ENCODE measurements at places on chromosomes 5 and 9. TPM values are rescaled to one million over a fixed set of nuclear protein-coding genes. Genes with fewer than 3 reads are reported as not detected.

- H3K27me3 ChIP-seq = peaks cover 4% of the 10 kb centered on the region
- DNase-seq = no peak
- peaks cover 53% of the 10 kb centered on the region for H3K4me1 ChIP-seq
- H3K27ac ChIP-seq = peak overlapping the region; percentile 49
Observed at GRCh38 chr9:14214693-14215092, 99.2 kb downstream of the NFIB start.

The UNC5A gene
- total RNA-seq = not detected

DNA sequence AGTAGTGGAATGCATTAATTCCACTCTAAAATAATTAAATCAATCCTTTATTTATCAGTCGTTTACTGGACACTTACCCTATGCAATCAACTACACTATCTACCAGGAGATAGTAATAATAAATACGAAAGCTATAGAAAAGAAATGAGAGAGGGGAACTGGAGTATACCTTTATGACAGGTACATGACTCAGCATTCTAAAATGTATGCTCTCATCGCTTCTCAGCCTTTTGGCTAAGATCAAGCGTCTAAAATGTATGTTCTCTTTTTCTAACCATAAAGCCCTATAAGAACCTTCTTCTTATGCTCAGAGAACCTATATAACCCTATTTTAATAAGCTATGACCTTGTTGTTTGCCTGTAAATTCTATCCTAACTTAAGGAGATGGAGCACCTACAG, 753.9 kb upstream of the DMAC1 start:
- DNase-seq = no peak
- no peaks in the 10 kb centered on the region for H3K36me3 ChIP-seq
- no peaks in the 10 kb centered on the region for H3K27me3 ChIP-seq
- H3K4me3 ChIP-seq = no peak overlapping the region
- H3K27ac ChIP-seq = no peak overlapping the region
- H3K4me1 ChIP-seq = no peaks in the 10 kb centered on the region

GRCh38 chr5:157533011-157533481, 42.5 kb downstream of the ADAM19 start:
- peaks cover 24% of the 10 kb centered on the region for H3K4me1 ChIP-seq
- peak overlapping the region; percentile 42 for H3K4me3 ChIP-seq
- H3K27me3 ChIP-seq = peaks cover 2% of the 10 kb centered on the region
- peaks cover 57% of the 10 kb centered on the region for H3K36me3 ChIP-seq
- H3K27ac ChIP-seq = no peak overlapping the region

The SIL1 gene
- total RNA-seq = 35.6 TPM

GRCh38 chr9:25505644-25506043, 172.6 kb downstream of the TUSC1 start:
- no peaks in the 10 kb centered on the region for H3K4me1 ChIP-seq
- H3K27ac ChIP-seq = no peak overlapping the region
- DNase-seq = no peak
- H3K27me3 ChIP-seq = no peaks in the 10 kb centered on the region

DNA sequence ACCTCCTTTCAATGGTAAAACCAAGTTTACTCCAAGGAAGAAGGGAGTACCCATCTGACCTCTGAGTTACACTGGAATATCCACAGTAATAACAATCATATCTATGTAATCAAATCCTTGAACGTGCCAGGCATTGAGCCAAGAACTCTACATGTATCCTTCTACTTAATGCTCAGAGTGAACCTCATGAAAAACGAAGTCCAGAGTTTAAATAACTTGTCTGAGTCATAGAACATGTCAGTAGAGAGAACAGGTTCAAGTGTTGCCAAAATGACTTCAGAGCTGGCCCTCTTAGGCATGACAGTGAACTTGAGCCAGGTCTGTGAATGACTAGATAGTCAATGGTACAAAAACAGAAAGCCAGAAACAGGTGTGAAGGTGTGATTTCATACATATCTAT, 164.1 kb upstream of the ZNF618 start:
- peaks cover 15% of the 10 kb centered on the region for H3K36me3 ChIP-seq
- no peak overlapping the region for H3K27ac ChIP-seq
- H3K4me1 ChIP-seq = peaks cover 7% of the 10 kb centered on the region
- H3K4me3 ChIP-seq = no peak overlapping the region
- peaks cover 11% of the 10 kb centered on the region for H3K27me3 ChIP-seq

DNA sequence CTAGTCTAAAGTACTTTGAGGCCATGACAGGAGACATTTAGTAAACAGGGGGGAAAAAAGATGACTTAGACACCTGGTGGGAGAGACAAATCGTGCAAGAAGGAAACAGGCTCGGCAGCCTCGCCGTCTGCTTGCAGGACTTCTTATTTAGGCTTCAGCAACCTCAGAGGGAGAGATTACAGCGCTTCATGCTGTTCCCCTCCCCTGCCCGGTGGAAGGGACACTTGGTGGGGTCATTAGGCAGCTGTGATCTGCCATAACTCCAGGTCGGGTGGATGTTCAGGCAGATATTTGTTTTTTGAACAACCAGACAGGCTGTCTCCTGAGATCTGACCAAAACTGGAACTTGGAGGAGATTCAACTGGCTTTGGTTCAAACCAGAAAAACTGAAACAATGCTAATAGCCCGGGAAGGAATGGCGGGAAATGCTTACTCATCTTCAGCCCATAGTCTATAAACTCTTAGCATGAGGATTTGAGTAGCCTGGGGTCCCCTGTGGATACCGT, 38.1 kb upstream of the CD180 start:
- H3K4me1 ChIP-seq = no peaks in the 10 kb centered on the region
- H3K4me3 ChIP-seq = no peak overlapping the region
- no peak overlapping the region for H3K27ac ChIP-seq
- no peaks in the 10 kb centered on the region for H3K36me3 ChIP-seq

- no peak overlapping the region for H3K4me3 ChIP-seq
- DNase-seq = no peak
- H3K4me1 ChIP-seq = no peaks in the 10 kb centered on the region
- no peaks in the 10 kb centered on the region for H3K27me3 ChIP-seq
- H3K27ac ChIP-seq = no peak overlapping the region
Observed at GRCh38 chr9:85914108-85914507, 26.8 kb upstream of the NAA35 start.

GRCh38 chr9:114656301-114656700, 1.3 kb downstream of the TEX53 start:
- no peaks in the 10 kb centered on the region for H3K36me3 ChIP-seq
- no peak overlapping the region for H3K4me3 ChIP-seq
- DNase-seq = no peak
- H3K27me3 ChIP-seq = peaks cover 7% of the 10 kb centered on the region
- H3K4me1 ChIP-seq = no peaks in the 10 kb centered on the region

The ANKRD34B gene
- 0.62 TPM for total RNA-seq

- H3K4me1 ChIP-seq = no peaks in the 10 kb centered on the region
- H3K36me3 ChIP-seq = no peaks in the 10 kb centered on the region
- DNase-seq = no peak
- no peaks in the 10 kb centered on the region for H3K27me3 ChIP-seq
- H3K4me3 ChIP-seq = no peak overlapping the region
- no peak overlapping the region for H3K27ac ChIP-seq
Observed at GRCh38 chr5:156361436-156362109, 34.6 kb downstream of the SGCD start.

The AK8 gene
- 2.0 TPM for total RNA-seq

The RNF180 gene
- 7.8 TPM for total RNA-seq

DNA sequence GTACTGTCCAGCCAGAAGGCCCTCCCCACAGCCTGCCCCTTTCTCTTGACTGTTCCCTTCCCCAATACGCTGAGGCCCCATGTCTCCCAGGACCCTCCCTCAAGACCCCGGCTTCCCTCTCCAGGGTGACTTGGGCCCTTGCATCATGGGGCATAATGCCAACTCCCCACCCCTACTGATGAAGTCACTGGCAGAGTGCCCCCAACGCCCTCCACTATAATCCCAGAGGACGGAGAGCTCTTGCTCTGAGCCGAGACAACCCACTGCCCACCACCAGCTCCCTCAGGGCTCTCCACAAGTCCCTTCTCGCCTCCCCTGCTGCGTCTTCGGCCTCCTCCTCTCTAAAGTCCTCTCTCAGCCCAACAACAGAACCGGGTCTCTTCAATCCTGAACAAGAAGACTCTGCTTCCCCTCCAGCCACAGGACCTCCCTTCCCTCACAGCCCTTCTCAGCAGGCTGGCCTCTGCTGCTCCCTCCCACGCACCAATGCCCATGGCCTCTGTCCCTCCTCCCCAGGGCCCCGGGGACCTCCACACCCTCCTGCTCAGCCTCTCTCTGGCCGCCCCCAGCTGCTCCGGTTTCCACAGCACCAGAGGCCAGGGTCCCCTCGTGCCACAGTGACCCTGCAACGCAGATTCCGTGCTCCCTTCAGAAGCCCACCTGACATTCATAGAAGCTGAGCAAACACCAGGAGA, 47.6 kb downstream of the ADAMTS2 start:
- no peaks in the 10 kb centered on the region for H3K36me3 ChIP-seq
- peaks cover 3% of the 10 kb centered on the region for H3K4me1 ChIP-seq
- DNase-seq = no peak
- H3K27me3 ChIP-seq = peaks cover 6% of the 10 kb centered on the region
- no peak overlapping the region for H3K27ac ChIP-seq
- H3K4me3 ChIP-seq = no peak overlapping the region

The FOXD4L5 gene
- 0.10 TPM for total RNA-seq

- no peak for DNase-seq
Observed at GRCh38 chr5:88879724-88880123, 3.3 kb downstream of the MEF2C start.

The FOXE1 gene
- not detected for total RNA-seq

- peaks cover 7% of the 10 kb centered on the region for H3K36me3 ChIP-seq
- H3K27ac ChIP-seq = no peak overlapping the region
- no peak overlapping the region for H3K4me3 ChIP-seq
- peaks cover 8% of the 10 kb centered on the region for H3K27me3 ChIP-seq
- H3K4me1 ChIP-seq = peaks cover 33% of the 10 kb centered on the region
- DNase-seq = no peak
Observed at GRCh38 chr5:176530393-176530982, 6.7 kb downstream of the RNF44 start.

The BRINP1 gene
- total RNA-seq = 1.9 TPM

GRCh38 chr5:133164759-133165158, 112.9 kb downstream of the HSPA4 start:
- H3K36me3 ChIP-seq = no peaks in the 10 kb centered on the region
- H3K4me3 ChIP-seq = no peak overlapping the region
- no peaks in the 10 kb centered on the region for H3K4me1 ChIP-seq
- H3K27ac ChIP-seq = no peak overlapping the region
- DNase-seq = no peak
- H3K27me3 ChIP-seq = no peaks in the 10 kb centered on the region

The SYNPO gene
- total RNA-seq = 94.3 TPM

GRCh38 chr9:126721564-126721981, 83.3 kb upstream of the ZBTB43 start:
- H3K4me3 ChIP-seq = peak overlapping the region; percentile 74
- peak overlapping the region; percentile 86 for H3K27ac ChIP-seq
- DNase-seq = no peak
- peaks cover 4% of the 10 kb centered on the region for H3K36me3 ChIP-seq

GRCh38 chr5:50535393-50535792, 94.3 kb upstream of the EMB start:
- H3K36me3 ChIP-seq = no peaks in the 10 kb centered on the region
- DNase-seq = no peak
- H3K27ac ChIP-seq = no peak overlapping the region
- peaks cover 2% of the 10 kb centered on the region for H3K27me3 ChIP-seq
- no peaks in the 10 kb centered on the region for H3K4me1 ChIP-seq

DNA sequence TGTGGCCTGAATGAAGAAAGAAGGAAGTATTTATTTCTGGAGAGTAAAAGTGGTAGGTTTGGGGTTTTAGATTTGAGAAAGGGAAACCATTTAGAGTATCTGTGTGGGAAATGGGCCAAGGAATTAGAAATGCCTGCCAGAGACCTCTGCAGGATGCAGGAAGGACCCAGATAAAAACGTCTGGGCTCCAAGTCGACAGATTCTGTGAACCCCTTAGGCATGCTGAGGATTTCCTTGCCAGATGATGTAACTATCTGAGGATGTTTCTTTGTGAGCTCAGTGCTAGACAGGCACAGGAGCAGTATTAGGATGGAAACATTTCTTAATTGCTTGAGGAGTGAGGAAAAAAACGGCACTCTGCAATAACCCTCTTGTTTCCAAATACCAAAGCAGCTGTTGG, 251.8 kb upstream of the DMRT1 start:
- peaks cover 23% of the 10 kb centered on the region for H3K4me1 ChIP-seq
- H3K27ac ChIP-seq = peak overlapping the region; percentile 90
- no peak overlapping the region for H3K4me3 ChIP-seq
- peaks cover 3% of the 10 kb centered on the region for H3K27me3 ChIP-seq
- no peaks in the 10 kb centered on the region for H3K36me3 ChIP-seq
- DNase-seq = no peak

The TLR4 gene
- 7.9 TPM for total RNA-seq

The TXNDC8 gene
- not detected for total RNA-seq

The SH3TC2 gene
- total RNA-seq = 0.13 TPM

GRCh38 chr9:121651008-121651294, 483 bp upstream of the DAB2IP start:
- peaks cover 14% of the 10 kb centered on the region for H3K27me3 ChIP-seq
- H3K36me3 ChIP-seq = no peaks in the 10 kb centered on the region
- H3K4me3 ChIP-seq = peak overlapping the region; percentile 92
- peaks cover 71% of the 10 kb centered on the region for H3K4me1 ChIP-seq
- peak overlapping the region; percentile 78 for H3K27ac ChIP-seq

DNA sequence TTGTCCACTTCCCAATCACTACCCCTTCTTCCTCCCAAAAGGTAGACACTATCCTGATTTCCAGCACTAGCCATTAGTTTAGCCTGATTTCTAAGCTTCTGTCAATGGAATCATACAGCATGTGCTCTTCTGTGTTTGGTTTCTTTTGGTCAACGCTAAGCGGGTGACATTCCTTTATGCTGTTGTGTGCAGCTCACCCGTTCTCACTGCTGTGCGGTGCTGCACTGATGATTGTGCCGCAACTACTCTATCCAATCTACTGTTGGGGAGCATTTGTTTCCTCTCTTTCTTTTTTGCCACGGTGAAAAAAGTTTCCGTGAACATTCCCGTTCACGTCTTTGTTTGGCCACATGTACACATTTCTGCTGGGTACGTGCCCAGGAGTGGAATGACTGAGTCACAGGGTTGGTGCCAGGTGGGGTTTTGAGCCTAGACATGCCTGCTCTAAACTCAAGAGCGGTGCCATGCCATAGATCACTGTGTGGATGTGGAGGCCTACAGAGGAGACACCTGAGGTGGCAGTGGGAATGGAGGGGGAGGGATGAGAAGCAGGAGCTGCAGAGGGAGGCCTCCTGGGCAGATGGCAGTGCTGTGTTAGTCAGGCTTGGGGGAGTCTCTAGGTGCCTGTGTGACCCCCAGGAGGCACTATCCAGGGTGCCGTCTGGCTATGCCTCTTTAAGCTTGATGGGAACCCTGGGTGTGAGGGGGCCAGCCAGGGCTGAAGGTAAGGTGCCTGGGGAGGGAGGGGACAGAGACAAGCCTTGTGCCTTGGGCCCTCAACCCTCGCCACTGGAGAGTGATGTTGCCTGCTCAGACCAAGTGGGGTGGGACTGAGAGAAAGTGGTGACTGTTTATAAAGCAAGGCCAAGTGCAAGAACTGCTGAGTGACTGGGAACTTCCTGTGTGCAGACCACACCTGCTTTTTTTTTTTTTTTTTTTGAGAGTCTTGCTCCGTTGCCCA, 11.4 kb upstream of the ANKRD33B start:
- no peaks in the 10 kb centered on the region for H3K36me3 ChIP-seq
- H3K27me3 ChIP-seq = peaks cover 9% of the 10 kb centered on the region
- no peak overlapping the region for H3K4me3 ChIP-seq
- DNase-seq = no peak
- H3K4me1 ChIP-seq = no peaks in the 10 kb centered on the region
- no peak overlapping the region for H3K27ac ChIP-seq

The SPINK1 gene
- total RNA-seq = not detected

The ITGA2 gene
- total RNA-seq = 15.1 TPM

GRCh38 chr9:17063535-17064135, 71.2 kb upstream of the CNTLN start:
- H3K4me1 ChIP-seq = peaks cover 4% of the 10 kb centered on the region
- H3K27me3 ChIP-seq = no peaks in the 10 kb centered on the region
- no peaks in the 10 kb centered on the region for H3K36me3 ChIP-seq
- H3K4me3 ChIP-seq = no peak overlapping the region
- H3K27ac ChIP-seq = no peak overlapping the region
